Thoracic aorta (tissue), 2 donors: ENCODE measurements at places on chromosomes 1 and 21.

- no peak overlapping the region for H3K27ac ChIP-seq
- DNase-seq = no peak
- H3K27me3 ChIP-seq = no peaks in the 10 kb centered on the region
- H3K36me3 ChIP-seq = peaks cover 7% of the 10 kb centered on the region
Observed at GRCh38 chr1:220056374-220056773, 10.1 kb upstream of the EPRS1 start.

GRCh38 chr1:36905941-36906340 is 128.4 kb downstream of the GRIK3 start:
- H3K4me3 ChIP-seq = no peak overlapping the region
- H3K27me3 ChIP-seq = no peaks in the 10 kb centered on the region
- H3K27ac ChIP-seq = no peak overlapping the region
- DNase-seq = no peak

DNA sequence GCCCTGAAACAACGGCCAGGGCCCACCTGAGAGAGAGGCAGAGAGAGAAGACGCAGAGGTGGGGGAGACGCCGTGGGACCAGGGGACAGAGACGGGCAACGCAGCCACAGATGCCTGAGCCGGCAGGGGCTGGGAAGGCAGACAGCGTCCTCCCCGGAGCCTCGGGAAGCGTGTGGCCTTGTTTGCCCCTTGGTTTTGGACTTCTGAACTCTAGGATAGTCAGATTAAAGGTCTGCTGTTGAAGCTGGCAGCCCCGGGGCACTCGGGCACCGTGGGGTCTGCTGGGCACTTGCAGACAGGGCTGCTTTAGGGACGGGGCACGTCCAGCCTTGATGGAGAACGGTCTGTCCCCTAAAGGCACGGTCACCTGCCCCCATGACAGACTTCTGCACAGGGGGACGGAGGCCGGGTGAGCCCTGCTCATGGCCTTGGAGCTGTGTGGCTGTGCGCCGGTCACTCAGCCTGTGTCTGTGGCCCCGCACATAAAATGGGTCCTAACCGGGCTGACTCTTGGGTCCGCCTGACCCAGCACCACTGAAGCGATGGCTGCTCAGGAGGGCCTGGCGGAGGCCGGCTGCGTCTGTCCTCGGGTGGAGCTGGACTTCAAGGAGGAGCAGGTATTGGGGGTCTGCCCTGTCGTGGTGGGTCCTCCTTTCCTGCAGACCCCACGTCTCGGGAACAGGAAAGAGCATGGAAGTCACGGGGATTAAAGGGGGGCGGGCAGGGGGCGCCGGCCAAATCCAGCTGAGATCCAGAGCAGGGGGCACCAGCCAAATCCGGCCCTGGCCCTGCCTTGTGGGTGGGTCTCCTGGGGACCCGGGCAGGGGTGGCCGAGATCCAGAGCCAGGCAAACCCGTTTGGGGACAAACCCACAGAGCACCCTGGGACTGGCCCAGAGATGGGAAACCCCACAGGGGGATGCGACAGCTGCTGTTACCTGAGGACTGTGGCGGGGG is 9.6 kb upstream of the RNF223 start:
- H3K27ac ChIP-seq = no peak overlapping the region
- DNase-seq = no peak
- H3K36me3 ChIP-seq = no peaks in the 10 kb centered on the region

DNA sequence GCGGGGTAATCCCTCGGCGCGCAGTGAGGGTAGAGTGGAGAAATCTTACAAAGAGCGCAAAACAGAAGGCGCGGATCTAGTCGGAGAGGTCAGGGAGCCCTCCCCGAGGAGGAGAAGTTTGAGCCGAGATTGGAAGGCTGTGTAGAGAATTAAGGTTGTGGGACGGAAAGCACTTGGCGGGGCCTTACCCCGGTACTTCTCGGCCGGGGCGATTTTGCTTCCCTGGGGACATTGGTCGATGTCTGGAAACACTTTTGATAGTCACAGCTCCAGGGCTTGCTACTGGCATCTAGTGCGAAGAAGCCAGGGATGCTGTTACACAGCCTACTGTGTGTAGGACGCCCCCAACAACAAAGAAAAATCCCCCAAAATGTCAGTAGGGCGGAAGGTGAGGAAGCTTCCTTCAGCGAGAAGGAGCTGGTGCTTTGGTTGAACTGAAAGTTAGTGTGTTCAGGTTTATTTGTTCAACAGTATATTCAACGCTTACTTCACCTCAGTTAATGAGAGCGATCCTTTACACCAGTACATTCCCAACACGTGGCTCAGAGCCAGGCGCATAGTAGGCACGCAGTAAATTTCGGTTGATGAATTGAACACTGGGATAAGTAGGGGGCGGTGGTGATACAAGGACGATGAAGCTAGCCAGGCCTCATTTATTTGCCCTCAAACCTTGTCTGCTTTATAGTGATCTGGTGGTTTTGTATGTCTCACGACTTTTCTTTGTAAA is 807 bp downstream of the CEP85 start:
- DNase-seq = no peak
- no peaks in the 10 kb centered on the region for H3K36me3 ChIP-seq
- H3K27me3 ChIP-seq = no peaks in the 10 kb centered on the region
- peak overlapping the region; percentile 83 for H3K27ac ChIP-seq
- peak overlapping the region; percentile 98 for H3K4me3 ChIP-seq

GRCh38 chr1:18820791-18821641 is 38.4 kb downstream of the TAS1R2 start:
- H3K4me1 ChIP-seq = no peaks in the 10 kb centered on the region
- H3K27ac ChIP-seq = no peak overlapping the region
- no peaks in the 10 kb centered on the region for H3K36me3 ChIP-seq
- DNase-seq = peak; percentile 14
- H3K4me3 ChIP-seq = no peak overlapping the region
- no peaks in the 10 kb centered on the region for H3K27me3 ChIP-seq

DNA sequence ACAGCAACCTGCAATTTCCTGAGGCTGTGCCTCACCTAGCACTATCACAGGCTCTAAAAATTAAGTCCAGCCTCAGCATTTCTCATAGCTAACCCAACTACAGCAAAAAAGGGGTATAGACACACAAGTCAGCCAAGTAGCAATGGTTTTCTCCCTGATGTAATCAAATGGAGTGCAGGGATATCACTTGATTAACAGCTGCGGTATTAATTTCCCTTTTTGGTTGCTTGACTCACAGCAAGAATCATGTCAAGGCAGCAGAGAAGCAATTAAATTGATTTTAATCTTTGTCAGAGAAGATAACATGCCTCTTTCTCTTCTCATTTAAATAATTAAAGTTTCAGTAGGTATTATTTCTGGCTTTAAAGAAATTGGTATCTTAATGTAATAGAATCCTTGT is 278.9 kb downstream of the RWDD3 start:
- no peaks in the 10 kb centered on the region for H3K4me1 ChIP-seq
- H3K36me3 ChIP-seq = no peaks in the 10 kb centered on the region
- H3K4me3 ChIP-seq = no peak overlapping the region
- H3K27me3 ChIP-seq = no peaks in the 10 kb centered on the region

DNA sequence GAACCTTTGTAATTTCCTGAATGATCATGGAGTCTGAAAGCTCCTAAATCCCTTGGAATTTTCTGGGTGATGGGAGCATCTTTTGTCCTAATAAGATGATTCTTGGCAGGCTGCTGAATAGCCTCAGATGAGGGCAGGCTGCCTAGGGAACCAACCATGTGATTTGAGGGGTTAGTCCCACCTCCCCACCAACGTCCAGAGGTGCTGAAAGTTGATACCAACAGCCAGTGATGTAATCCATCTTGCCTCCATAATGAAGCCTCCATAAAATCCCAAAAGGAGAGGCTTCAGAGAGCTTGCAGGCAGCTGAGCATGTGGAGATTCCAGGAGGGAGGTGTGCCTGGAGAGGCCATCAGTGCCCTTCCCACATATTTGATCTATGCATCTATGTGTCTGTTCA is 43.7 kb downstream of the GTF2B start:
- H3K36me3 ChIP-seq = no peaks in the 10 kb centered on the region
- no peaks in the 10 kb centered on the region for H3K4me1 ChIP-seq
- no peaks in the 10 kb centered on the region for H3K27me3 ChIP-seq
- H3K4me3 ChIP-seq = no peak overlapping the region
- no peak overlapping the region for H3K27ac ChIP-seq
- no peak for DNase-seq

DNA sequence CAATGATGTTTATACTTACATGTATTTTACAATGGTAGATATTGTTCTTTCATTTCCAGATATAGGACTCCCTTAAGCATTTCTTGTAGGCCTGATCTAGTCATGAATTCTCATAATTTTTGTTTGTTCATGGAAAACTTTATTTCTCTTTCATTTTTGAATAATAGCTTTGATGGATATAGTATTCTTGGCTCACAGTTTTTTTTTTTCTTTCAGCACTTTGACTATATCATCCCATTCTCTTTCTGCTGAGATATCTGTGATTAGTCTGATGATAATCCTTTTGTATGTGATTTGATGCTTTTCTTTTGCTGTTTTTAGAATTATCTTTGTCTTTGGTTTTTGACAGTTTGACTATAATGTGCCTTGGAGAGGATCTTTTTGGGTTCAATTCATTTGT is 24.1 kb upstream of the CHODL start:
- no peak overlapping the region for H3K27ac ChIP-seq
- DNase-seq = no peak
- no peak overlapping the region for H3K4me3 ChIP-seq
- H3K36me3 ChIP-seq = no peaks in the 10 kb centered on the region

- H3K27me3 ChIP-seq = no peaks in the 10 kb centered on the region
- no peaks in the 10 kb centered on the region for H3K4me1 ChIP-seq
- no peak for DNase-seq
- H3K27ac ChIP-seq = no peak overlapping the region
Observed at GRCh38 chr1:41641475-41641814, 157.0 kb upstream of the EDN2 start.

GRCh38 chr1:212228591-212229119 is 56.6 kb upstream of the PPP2R5A start:
- no peaks in the 10 kb centered on the region for H3K4me1 ChIP-seq
- no peaks in the 10 kb centered on the region for H3K27me3 ChIP-seq
- no peak for DNase-seq
- H3K36me3 ChIP-seq = no peaks in the 10 kb centered on the region

GRCh38 chr1:197247465-197247864 is 20.6 kb upstream of the CRB1 start:
- DNase-seq = no peak
- no peaks in the 10 kb centered on the region for H3K4me1 ChIP-seq
- no peaks in the 10 kb centered on the region for H3K36me3 ChIP-seq

DNA sequence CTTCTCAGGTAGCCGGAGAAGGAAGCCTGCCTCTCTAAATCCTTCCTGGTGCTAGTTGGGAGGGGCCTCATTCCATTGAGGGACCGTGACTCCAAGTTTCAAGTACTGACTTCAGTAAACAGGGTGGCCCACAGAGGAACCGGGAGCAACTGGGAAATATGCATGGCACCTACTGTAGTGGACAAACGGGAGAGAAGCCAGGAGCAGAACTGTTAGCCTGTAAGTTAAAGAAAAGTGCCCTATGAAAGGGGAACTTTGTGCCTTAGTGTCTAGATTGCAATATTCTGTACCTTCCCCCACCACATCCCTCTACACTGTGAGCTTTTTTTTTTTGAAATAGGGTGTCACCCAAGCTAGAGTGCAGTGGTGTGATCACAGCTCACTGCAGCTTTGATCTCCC is 33.2 kb upstream of the KANK4 start:
- DNase-seq = no peak
- no peaks in the 10 kb centered on the region for H3K36me3 ChIP-seq
- no peak overlapping the region for H3K27ac ChIP-seq
- H3K4me3 ChIP-seq = no peak overlapping the region
- no peaks in the 10 kb centered on the region for H3K4me1 ChIP-seq
- no peaks in the 10 kb centered on the region for H3K27me3 ChIP-seq

- peak overlapping the region; percentile 39 for H3K4me3 ChIP-seq
- DNase-seq = no peak
- peak overlapping the region; percentile 49 for H3K27ac ChIP-seq
- H3K4me1 ChIP-seq = peaks cover 38% of the 10 kb centered on the region
- no peaks in the 10 kb centered on the region for H3K36me3 ChIP-seq
Observed at GRCh38 chr21:16211339-16212303, 481.8 kb downstream of the USP25 start.

GRCh38 chr1:37734629-37735591 is 30.0 kb downstream of the EPHA10 start:
- no peak overlapping the region for H3K27ac ChIP-seq
- H3K4me3 ChIP-seq = no peak overlapping the region
- H3K36me3 ChIP-seq = no peaks in the 10 kb centered on the region
- no peak for DNase-seq
- H3K27me3 ChIP-seq = no peaks in the 10 kb centered on the region
- H3K4me1 ChIP-seq = no peaks in the 10 kb centered on the region

DNA sequence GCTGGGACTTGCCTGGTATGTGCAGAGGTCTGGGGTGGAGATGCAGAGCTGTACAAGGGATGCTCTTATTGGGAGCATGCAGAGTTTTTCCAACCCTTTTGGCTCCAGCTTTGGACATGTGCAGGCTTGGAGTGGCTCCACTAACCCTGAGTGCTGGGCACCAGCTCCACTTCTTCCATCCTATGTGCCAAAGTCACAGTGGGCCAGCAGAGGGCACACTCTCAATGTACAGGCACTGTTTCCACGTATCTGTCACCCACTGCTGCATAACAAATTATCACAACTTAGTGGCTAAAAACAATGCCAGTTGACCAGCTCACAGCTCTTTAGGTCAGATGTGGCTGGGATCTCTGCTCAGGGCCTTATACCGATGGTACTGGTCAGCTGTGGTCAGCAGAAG is 631.8 kb downstream of the AJAP1 start:
- no peaks in the 10 kb centered on the region for H3K36me3 ChIP-seq
- H3K4me1 ChIP-seq = no peaks in the 10 kb centered on the region
- no peak overlapping the region for H3K4me3 ChIP-seq
- no peak overlapping the region for H3K27ac ChIP-seq

GRCh38 chr1:155392898-155393411 is 72.3 kb downstream of the RUSC1 start:
- peak overlapping the region; percentile 1 for H3K27ac ChIP-seq
- no peak for DNase-seq
- no peak overlapping the region for H3K4me3 ChIP-seq

GRCh38 chr21:34133392-34133791 is 60.0 kb downstream of the MRPS6 start:
- no peak for DNase-seq
- H3K36me3 ChIP-seq = no peaks in the 10 kb centered on the region
- H3K27ac ChIP-seq = peak overlapping the region; percentile 83
- H3K27me3 ChIP-seq = no peaks in the 10 kb centered on the region
- no peak overlapping the region for H3K4me3 ChIP-seq

DNA sequence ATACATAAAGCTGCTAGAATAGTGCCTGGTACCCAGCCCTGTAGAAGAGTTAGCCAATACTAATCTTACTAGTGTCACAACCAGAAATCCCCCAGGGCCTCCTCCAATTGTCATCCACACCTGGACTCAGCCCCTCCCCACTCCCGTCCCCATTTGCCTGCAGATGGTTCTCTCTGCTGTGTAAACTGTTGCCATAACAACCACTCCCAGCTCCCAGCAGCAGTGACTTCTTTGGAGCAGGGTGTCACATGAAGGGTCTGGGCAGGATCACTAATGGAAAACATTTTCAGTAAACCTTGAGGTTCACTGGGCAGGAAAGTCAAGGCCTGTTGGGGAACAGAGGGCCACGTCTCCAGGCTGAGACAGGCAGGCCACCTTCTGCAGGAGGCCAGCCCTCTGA is 126.0 kb upstream of the IPO9 start:
- no peaks in the 10 kb centered on the region for H3K36me3 ChIP-seq
- H3K27me3 ChIP-seq = no peaks in the 10 kb centered on the region
- no peak overlapping the region for H3K4me3 ChIP-seq
- H3K27ac ChIP-seq = peak overlapping the region; percentile 3
